NCI-H1092 (cell line): ENCODE measurements at places on chromosomes 5 and 9.

DNA sequence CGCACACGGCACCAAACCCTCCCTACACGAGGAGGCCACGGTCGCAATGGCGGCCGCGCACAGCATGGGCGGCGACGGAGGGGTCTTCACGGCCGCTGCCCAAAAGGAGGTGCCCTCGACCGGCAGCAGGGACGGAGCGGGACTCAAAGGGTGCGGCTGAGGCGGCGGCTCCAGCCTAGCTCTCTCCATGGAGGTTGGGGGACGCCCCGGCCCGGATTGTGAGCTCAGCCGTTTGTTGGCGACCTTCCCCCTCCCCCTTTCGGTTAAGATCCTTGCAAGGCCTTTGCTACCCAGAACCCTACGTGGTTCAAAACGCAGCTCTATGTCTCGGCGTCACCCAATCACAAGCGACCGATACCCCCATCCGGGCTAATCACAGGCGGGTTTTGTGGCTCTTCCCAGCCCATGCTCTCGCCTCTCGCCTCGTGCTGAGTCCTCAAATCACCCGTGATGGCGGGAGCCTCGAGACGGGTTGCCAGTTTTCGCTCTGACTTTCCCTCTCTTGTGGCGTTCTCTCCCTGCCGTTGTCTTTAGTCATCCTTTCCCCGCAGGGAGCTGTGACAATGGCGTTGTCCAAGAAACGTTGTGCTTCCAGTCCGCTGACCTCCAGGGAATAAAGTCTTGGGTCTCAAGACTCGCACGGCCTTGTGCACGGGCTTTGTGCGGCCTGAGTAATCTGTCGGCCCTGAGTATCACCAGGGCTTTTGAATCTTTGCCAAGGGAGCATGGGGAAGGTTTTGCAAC is 19.5 kb downstream of the C5orf52 start:
- no peak for DNase-seq

- DNase-seq, result no peak
Measured at GRCh38 chr5:134515801-134516200, 9.7 kb upstream of the JADE2 start.

DNA sequence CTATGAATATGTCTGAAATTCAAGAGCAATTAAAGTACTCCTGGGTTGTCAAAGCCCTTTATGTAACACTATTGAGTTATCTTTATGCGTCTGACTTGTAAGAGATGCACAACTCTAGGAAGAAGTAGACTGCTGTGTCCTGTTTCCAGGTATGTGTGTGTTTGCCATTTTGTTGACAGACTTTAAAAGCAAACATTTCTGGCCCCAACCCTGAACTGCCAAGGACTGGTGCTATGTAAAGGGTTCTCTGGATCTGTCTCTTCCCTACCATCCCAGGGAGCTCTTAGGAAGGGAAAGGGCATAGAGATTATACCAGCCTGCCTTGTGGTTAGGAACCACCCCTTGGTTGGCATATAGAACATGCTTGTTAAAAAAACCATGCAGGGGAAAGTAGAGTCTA is 12.1 kb downstream of the SLC22A5 start:
- DNase-seq, result no peak

- no peak for DNase-seq
Measured at GRCh38 chr9:1747417-1747967, 267.7 kb upstream of the SMARCA2 start.

GRCh38 chr5:158838781-158839180 is 260.9 kb downstream of the EBF1 start:
- DNase-seq, result no peak

GRCh38 chr5:151718646-151719045 is 31.9 kb upstream of the SPARC start:
- no peak for DNase-seq

DNA sequence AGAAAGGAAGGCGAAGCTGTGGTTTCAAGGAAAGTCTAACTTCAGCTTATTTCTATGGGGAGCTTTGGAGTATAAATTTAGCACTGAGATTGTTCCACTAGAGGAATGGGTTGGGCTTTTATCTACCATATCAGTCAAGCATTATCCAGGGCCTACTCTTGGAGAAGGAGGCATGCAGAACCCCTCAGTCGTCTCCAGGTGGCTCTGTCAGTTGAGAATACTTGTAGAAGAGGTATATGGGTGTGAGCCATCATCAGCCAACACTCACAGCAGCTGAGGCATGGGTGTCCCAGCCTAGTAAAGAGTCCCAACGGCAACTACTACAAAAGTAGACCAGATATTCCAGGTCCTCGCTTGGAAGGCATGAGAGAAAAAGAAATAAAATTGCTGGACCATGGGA is 548.5 kb upstream of the GRAMD2B start:
- no peak for DNase-seq

DNA sequence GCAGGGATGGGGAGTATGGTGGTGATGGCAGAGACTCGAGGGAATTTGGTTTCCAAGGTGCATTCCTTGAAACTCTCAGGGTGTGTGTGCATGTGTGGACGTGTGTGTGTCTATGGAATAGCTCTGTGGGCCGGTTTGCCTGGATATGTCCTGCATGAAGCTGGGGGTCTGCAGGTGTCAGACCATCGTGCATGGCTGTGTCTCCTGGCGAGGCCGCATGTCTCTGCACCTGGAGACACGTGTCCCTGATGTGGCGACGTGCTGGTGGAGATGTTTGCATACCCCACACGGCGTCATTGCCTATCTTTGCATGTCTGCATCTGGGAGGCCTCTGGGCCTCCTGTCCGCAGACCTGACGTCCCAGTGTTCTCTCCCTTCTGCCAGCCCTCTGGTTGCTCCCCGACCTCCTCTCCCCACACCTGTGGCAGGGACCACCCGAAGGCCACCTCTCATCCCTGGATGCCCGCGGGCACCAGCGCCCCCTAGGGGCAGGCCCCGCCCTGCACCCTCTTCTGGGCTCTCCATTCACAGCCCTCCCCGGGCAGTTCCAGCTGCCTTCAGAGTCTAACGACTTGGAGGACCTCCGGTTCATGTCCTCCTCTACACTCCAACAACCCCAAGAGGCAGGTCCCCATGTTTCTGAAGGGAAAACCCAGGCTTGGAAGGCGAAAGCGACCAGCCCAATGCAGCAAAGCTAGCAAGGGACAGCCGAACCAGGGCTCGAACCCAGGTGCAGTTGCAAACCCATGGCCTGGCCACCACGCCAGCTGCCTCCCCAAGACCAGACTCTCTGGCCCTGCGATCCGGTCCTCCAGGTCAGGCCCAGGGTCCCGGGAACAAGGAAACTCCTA is 88.6 kb downstream of the LMX1B start:
- no peak for DNase-seq

GRCh38 chr5:152532714-152533113 is 127.6 kb upstream of the NMUR2 start:
- DNase-seq, result peak; percentile 54

DNA sequence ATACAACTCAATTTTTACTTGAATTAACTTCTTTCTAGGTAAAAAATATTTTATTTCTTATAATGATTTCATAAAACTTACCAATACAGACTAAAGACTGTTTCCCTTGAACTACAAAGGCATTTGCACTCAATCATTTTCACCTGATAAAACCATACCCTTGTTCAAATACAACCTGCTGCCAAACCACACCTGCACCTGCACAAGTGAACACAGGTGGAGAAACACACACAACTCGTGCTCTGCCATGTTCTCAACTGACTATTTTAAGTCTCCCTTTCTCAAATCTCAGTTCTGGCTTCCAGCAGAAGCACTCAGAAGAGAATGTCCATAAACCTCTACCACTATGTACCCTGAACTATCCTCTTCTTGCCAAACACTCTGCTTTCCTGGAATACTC is 1892.1 kb downstream of the MAT2B start:
- DNase-seq, result no peak

- DNase-seq, result no peak
Measured at GRCh38 chr9:132681561-132681960, 11.3 kb downstream of the GTF3C4 start.

GRCh38 chr9:69207503-69207902 is 33.4 kb downstream of the TJP2 start:
- DNase-seq, result no peak

GRCh38 chr5:95686651-95687050 is 3.9 kb upstream of the SPATA9 start:
- no peak for DNase-seq

DNA sequence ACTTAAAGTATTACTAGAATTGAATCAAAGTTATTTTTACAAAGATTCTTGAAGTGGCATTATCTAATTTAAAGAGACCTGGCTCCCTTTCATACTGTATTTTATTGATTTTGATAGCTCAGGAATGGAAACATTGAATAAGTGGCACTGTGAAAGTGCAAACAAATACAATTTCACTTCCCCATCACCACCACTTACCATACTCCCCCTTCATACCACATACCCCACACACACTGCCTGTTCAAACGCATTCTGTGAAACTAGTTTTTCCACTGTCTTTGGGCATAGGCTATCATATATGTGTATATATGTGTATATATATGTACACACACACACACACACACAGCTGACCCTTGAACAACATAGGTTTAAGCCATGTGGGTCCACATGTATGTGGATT is 62.1 kb upstream of the ATG10 start:
- DNase-seq, result no peak

DNA sequence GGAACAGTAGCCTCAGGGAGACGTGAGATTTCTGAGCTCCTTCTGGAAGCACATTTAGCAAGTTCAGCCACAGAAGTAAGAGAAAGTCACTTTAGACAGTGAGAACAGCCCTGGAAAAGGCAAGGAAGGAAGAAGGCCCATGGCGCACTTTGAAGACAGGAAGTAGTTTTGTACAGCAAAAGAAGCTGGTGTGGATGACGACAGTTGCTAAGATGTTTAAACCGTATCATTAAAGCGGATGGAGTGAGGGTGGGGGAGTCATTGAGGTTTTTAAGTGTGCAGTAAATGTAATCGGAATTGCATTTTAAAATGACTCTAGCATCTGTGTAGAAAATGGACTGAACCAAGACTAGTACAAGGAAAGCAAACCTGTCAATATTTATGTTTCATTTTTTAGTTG is 15.3 kb upstream of the TRPM3 start:
- DNase-seq, result no peak

GRCh38 chr9:129838707-129839259 is 3.5 kb downstream of the USP20 start:
- DNase-seq, result no peak

GRCh38 chr9:16106021-16106571 is 553.3 kb downstream of the CCDC171 start:
- DNase-seq, result no peak

DNA sequence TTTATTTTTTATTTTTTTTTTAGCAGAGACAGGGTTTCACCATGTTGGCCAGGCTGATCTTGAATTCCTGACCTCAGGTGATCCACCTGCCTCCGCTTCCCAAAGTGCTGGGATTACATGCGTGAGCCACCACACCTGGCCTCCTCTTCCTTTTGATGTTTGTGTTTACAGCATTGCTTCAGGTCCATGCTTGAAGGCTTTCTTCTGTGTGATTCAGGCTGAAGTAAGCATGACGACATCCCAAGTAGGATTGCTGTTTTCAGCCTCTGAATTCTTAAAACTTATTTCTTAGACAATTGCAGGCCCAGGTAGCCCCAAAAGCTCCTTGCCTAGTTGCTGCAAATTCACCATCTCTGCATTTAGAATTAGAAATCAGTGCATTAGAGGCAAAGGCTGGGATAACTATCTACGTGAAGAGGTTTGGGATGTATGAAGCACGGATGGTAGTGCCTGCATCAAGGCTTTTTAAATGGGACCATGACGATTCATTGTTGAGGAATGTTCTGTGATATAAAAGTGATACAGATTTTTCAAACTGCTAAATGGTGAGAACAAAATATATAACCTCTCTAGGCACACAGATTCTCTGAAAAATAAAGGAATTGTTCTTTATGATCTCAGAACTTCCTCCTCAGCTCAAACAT is 3.0 kb upstream of the ETF1 start:
- DNase-seq, result no peak

GRCh38 chr5:76257897-76258296 is 145.2 kb upstream of the IQGAP2 start:
- no peak for DNase-seq

- DNase-seq, result no peak
Measured at GRCh38 chr5:180595381-180596114, 4.2 kb upstream of the SCGB3A1 start.

DNA sequence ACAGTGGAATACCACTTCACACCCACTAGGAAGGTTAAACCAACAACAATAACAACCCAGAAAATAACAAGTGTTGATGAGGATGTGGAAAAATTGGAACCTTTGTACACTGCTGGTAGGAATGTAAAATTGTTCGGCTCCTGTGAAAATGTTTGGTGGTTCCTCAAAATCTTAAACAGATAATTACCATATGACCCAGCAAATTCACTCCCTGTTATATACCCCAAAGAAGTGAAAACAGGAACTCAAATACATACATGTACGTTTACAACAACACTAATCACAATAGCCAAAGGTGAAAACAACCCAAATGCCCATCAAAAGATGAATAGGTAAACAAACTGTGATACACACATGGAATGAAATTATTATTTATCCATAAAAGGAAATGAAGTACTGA is 178.5 kb upstream of the PHYKPL start:
- no peak for DNase-seq

DNA sequence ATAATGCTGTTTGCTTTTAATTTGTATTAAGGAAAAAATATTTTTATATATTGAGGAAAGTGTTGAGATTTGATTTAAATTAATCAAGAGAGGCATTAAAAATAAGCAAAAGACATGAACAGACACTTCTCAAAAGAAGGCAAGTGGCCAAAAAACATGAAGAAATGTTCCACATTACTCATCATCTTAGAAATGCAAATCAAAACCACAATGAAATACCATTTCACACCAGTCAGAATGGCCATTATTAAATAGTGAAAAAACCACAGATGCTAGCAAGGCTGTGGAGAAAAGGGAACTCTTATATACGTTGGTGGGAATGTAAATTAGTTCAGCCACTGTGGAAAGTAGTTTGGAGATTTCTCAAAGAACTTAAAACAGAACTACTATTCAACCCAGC is 45.9 kb downstream of the RANBP17 start:
- no peak for DNase-seq

GRCh38 chr5:89336111-89336510 is 453.1 kb upstream of the MEF2C start:
- DNase-seq, result no peak

DNA sequence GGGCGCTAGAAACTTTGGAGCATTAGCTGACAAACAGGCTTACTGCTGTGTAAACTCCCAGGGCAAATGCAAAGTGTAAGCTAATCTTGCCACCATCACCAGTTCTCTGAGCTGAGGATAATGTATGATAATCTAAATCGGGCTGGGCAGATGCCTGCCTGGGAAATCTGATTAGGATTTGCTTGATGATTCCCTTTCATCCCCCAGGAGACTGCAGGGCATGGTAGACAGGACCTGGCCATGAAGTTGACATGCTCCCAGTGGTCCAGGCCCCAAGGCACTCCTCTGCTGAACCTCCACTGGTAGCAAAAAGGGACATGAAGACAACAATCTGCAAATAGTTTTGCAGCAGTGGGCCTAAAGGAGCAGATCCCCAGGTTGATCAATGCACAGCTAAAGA is 317.5 kb downstream of the SPOCK1 start:
- no peak for DNase-seq

- DNase-seq, result no peak
Measured at GRCh38 chr9:133340256-133340655, 4.3 kb upstream of the SURF6 start.
